Fibroblast of lung (primary cell): ENCODE measurements at places on chromosomes 12 and 14. TPM values are rescaled to one million over a fixed set of nuclear protein-coding genes. Genes with fewer than 3 reads are reported as not detected.

The MCRS1 gene
- polyA plus RNA-seq, result 51.1 and 55.4 TPM in 2 replicates

DNA sequence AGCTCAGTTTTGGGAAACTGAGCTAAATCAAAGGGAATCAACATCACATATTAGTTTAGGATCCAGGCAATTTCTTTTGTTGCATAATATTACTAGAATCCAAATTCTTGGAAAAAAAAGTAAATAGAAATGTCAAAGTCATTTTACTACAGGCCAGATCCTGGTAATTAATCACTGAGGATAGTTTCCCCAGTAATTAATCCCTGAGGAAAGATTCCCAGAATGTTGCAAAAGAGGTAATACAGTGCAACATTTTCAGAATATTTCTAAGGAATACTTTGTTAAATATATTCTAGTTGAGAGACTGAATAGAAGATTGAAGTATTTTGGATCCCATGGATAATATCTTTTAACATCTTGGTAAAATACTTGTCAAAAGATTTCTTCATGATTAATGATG, 207.0 kb upstream of the GARIN2 start:
- DNase-seq, result no peak

DNA sequence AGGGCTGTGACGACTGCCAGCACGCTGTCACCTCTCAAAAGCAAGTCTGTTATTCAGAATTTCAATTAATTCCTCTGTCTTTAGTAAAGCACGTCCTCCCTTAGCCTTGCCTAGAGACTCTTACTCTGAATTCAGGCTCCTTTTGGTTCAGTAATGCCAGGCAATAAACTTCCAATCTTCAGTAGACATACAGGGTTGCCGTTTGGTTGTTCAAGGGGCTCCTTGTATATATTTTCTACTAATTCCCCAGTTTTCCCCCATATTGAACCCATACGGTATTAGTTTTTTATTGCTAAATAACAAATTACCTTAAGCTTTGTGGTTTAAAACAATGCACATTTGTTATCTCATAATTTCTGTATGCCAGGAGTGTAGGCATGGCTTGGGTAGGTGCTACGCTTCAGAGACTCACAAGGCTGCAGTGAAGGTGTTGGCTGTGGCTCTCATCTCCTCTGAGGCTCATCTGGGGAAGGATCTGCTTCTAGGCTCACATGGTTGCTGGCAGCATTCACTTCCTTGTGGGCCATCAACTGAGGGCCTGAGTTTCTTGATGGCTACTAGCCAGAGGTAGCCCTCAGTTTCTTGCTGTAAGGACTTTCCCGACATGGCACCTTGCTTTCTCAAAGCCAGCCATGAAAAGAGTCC, 7.3 kb upstream of the CLECL1 start:
- no peak for DNase-seq

GRCh38 chr14:56310643-56311042, 192.4 kb downstream of the PELI2 start:
- DNase-seq, result peak; percentile 75

- no peak for DNase-seq
Measured at GRCh38 chr12:111868676-111869588, 26.9 kb downstream of the MAPKAPK5 start.

DNA sequence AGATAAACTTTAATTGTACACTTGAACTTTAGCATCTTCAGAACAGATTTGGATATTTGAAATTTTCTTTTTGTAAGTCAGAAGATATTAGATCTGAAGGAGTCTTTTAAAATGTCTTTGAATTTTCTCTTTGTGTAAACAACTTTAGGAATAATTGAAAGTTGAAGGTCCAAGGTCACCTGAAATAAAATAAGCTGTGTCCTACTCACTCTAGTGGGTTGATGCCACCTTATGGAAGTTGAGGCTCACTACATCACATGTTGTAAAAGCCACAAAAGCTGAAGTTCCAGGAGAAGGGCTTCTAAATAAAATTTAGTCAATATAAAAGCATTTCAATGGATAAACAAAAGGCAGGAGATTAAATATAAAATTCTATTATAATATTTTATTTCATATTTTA, 122.0 kb upstream of the ATXN7L3B start:
- peak; percentile 14 for DNase-seq

- no peak for DNase-seq
Measured at GRCh38 chr12:121120323-121120722, 12.4 kb upstream of the P2RX7 start.
